ENCODE measurements at places on chromosomes 12 and 14.

- peak; percentile 79 for DNase-seq
Measured at GRCh38 chr12:52029685-52030084, 21.6 kb upstream of the NR4A1 start.

- DNase-seq: no peak
Measured at GRCh38 chr12:68170726-68171125, 11.2 kb upstream of the IFNG start.

DNA sequence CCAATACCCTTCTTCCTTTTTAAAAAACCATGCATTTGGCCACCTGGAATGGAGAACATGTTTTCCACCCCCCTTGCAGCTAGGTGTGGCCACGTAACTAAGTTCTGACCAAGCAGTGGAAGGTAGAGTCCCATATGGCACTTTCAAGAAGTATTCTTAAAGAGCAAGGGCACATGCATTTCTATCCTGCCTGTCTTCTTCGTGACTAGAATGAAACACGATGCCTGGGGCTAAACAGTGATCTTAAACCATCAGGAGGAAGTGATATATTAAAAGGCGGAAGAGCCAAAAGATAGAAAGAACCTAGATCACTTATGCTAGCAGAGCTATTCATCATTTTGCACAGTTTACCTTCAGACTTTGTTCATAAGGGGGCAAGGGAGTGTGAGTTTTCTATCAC is 16.0 kb upstream of the DDX11 start:
- no peak for DNase-seq

- no peak for DNase-seq
Measured at GRCh38 chr12:10362828-10363657, 26.8 kb downstream of the KLRK1 start.

DNA sequence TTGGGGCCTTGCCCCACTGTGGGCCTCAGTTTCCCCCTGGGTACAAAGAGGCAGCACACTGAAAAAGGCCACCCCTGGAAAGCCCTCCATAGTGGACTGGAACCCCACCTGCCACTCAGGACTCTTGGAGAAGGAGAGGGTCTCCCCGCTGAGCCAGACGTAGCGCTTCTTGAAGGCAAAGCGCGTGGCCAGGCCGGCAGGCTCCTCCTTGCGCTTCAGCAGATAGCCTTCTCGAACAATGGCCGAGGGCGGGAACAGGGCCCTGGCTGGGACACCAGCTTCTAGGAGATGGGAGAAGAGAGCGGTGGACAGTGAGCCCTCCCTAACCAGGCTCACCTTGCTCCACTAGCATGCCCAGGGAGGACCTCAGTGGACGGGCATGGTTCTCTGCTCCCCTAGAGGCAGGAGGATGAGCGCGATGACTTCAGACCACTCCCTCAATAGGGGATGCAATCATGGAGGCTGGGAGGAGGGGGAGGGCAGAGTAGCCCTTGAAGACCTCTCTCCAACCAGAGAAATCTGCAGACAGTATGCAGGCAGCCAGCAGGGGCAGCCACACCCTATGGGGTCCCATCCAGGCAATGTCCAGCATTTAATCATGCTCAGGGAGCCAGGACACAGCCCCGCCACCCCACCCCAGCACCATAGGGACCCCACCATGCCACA is 29.8 kb downstream of the RASAL1 start:
- DNase-seq: no peak

DNA sequence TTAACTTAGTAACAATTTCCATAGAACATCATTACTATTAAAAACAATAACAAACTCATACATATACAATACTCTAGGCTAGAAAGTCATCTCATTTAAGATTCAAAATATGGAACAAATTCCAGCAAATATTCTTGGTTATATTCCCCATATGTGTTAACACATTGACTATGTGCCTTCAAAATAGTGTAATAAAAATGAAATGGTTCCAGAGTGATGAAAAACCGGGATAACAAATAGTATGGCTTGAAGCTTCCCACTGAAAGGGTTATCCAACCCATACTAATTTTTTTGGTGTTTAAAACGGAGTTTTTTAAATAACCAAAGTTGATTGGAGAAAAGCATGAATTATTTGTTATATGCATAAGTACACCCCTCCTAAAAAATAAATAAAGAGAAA is 5.3 kb downstream of the LRIG3 start:
- no peak for DNase-seq

DNA sequence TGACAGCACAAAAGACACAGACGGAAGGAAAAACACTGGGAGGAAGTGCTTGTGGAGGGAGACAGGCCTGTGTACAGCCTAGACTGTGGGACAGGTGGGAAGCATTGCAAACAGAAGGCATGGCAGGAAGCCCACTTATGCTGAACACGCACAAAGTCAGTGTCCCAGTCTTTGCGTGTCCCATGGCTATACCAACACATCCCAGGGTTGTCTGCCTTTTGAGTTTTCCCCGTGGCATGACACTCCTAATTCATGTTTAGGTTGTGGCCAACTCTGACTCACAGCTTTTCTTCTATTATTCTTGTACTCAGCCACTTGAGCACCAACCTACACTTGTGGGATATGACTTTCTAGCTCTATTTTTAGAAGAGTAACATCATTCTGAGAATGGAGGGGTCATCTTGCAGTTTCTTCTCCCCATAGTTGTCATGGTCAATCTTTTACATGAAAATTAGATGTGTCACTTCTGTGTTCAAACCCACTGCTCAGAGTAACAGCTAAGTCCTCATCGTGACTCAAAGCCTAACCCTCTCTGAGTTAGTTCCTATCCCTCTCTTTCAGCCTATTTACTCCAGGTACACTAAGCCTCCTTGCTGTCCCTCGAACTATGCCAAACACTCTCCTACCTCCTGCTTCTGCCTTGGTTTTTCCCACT is 27.5 kb upstream of the JPH4 start:
- DNase-seq: no peak

GRCh38 chr14:20905676-20906075 is 14.5 kb downstream of the RNASE3 start:
- DNase-seq: no peak

- DNase-seq: no peak
Measured at GRCh38 chr14:29893989-29894388, 33.7 kb downstream of the PRKD1 start.

DNA sequence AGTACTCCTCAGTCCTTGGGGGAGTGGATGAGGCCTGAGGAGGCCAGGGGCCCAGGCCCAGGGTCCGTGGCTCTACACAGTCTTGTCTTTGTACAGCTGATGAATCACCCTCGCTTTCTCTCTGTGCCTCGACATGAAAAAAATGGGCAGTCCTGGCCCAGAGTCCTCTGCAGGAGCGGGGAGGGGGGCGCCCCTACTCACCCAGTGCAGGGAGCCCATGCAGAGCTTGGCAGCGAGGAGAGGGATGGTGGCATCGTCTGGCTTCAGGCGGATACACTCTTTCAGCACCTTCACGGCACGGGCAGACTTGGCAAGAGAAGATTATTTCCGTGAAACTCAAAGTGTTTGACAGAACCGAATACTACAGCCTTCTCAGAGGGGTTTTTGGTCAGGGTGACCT is 159.3 kb downstream of the TTC7B start:
- no peak for DNase-seq

- DNase-seq: no peak
Measured at GRCh38 chr14:98456231-98456630, 815.8 kb downstream of the BCL11B start.

DNA sequence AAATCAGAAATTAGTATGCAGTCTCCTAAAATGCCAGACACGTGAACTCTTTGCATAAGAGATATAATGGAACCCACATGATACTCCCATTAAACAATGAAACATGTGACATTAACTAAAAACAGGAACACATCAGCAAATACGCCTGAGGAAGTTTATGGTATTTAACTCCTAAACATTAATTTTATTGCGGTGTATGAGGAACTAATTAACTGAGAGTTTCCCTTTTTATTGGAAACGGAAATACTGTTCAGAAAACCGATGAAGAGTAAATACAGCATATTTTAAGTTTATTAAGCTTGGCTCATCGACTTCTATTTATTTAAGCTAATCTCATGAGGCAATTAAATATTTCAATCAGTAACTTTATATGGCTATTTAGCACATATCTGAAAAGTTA is 290.3 kb downstream of the SOX5 start:
- no peak for DNase-seq

- DNase-seq: no peak
Measured at GRCh38 chr12:41992692-41993215, 151.9 kb downstream of the GXYLT1 start.

DNA sequence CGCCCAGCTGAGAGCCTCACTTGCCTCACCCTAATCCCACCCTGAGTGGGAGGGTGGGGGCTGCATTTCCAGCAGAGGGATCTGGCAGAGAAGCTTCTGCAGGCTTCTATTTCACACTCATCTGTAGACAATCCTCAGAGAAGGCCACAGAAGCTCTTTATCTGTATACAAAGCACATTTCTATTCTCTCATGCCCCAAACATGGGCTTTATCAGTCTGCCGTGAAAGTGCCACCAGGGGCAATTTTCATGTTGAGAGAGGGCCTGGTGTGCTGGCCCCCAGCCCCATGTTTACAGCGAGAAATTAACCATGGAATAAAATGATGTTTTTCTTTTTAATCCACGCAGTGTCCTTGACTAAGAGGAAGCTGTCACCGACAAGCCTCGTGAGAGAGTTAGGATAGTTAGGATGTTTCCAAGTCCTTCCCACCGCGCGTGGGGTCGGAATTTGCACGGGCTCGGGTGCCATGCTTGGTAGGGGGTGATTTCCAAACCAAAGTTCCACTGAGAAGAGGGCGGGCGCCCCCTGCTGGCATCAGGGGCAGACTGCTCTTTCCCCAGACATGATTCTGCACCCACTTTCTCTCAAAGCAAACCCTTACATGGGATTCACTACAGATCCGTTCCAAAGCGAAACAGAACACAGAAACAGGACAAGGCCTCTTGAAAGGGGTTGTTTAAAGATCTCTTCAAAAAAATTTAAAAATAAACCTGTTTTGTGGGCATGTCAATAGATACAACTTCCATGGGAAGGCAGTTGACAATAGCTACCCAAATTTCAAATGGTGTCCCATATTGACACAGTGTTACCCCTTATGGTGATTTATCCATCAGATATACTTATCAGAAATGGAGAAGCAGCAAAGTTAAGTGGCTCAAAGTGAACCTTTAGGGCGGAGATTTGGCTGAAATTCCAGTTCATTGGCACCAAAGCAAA is 19.4 kb downstream of the BDKRB1 start:
- DNase-seq: peak; percentile 9

GRCh38 chr12:104695453-104696148 is 238.9 kb downstream of the CHST11 start:
- peak; percentile 52 for DNase-seq

DNA sequence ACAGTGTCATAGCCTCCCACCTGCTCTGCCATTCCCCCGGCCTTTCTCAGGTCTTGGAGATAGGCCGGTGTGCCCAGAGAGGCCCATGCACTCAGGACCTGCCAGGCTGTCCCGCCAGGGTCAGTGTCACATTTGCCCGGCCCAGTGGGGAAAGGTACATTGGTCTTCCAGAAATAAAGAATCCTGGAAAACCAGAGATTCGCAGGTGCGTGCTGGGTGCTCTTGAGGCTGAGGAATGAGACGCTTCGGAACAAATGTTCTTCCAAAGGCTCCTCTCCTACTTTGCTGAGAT is 205.8 kb upstream of the RTL1 start:
- no peak for DNase-seq

DNA sequence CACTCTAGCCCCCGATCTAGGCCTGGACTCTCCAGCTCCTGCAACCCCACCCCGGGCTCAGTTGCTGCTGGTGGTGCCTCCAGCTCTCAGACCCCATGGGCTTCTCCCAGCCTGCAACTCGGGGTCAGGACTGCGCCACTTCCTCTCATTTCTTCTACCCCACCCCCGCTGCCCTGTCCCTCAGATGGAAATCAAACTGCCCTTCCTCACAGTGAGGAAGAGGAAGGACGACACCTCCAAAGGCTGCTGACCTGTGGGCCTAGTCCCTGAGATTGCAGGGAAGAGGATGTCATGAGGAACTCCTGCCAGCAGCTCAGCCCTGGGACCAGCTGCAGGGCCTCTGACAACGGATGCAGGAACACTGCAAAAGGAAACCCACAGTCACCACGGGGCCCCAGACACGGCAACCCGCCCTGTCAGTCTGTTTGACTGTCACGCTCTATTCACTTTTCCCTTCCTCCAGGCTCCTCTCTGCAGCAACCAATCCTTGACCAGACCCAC is 29.3 kb upstream of the PNMA1 start:
- no peak for DNase-seq

DNA sequence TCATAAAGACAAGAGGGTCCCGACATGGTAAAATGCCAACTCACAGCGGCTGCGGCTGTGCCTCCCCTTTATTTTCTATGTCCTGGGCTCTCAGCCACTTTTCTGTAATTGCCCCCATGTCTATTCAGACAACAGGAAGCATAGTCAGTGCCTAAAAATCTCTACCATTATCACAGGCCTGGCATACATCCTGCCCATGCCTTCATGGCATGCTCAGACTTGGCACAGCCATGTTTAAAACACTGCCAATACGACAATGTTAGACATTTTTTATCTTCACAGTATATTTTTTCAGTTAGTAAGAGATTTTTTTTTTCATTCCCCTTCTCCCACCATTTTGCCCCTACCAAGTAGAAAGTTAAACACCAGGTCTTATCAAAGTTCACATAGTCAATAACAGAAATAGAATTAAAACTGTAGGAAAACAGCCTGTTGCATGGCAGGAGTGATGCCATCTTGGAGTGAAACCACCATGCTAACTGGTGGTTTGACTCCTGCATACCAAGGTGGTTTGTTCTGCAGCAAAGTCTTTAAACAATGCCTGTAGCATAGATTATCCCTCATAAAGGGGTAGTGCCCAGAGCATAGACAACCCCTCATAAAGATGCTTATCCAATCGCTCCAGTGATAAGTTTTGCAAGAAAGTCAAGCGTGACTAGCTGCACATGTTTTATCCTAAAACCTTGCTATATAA is 18.9 kb upstream of the CERS5 start:
- peak; percentile 54 for DNase-seq

DNA sequence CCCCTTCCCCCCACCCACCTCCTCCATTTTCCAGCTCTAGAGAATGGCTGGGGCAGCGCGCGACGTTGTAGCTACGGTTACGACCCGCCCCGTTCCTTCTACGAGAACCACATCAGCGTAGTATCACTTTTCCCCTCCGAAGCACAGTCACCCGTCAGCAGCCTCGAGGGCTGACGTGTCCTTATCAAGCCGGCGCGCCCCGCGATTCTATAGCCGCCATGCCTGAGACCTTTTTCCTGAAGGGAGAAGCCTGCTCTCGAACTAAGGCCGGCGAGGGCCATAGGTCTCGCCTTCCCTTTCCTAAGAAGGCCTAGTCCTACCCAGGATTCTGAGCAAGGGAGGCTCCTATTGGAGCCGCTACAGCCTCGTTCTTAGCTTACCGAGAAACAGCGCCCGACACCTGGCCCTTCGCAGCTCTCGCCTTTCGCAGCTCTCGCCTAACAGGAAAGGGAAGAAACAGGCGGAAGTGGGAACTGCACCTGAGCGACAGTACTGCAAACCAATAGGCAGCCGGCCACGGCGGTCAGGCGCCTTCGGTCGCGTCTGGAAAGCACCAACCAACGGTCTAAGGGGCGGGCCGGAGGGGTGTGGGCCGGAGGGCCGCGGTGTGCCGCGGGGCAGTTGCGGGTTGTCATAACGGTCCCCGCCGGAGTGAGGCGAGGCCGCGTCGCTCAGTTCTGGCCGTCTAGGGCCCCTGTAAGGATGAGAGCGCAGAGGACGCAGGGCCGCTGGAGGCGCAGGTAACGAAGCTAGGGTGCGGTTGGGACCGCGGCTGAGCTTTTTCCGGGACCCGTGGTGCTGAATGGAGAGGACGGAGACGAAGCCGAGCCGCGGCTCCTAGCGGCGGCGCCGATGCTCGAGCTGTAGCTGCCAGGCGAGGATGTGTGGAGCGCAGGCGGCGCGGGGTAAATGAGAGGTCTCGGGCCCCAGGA is at the start of the genes MGAT2 and RPL36AL:
TSS of gene MGAT2 (plus strand) at position 618 of the 932 bp plus-strand sequence. CDS start 470 bp downstream, outside the sequence.
TSS of gene RPL36AL (minus strand) at position 445 of the 932 bp plus-strand sequence. CDS start 1,522 bp downstream, outside the sequence.
- DNase-seq: peak; percentile 92
